Stimulated activated CD4-positive, alpha-beta T cell treated with anti-CD3 and anti-CD28 coated beads, Interleukin-15, amount 100 ng/mL, for 48 hours (primary cell): ENCODE measurements at places on chromosomes 16 and 17.

DNA sequence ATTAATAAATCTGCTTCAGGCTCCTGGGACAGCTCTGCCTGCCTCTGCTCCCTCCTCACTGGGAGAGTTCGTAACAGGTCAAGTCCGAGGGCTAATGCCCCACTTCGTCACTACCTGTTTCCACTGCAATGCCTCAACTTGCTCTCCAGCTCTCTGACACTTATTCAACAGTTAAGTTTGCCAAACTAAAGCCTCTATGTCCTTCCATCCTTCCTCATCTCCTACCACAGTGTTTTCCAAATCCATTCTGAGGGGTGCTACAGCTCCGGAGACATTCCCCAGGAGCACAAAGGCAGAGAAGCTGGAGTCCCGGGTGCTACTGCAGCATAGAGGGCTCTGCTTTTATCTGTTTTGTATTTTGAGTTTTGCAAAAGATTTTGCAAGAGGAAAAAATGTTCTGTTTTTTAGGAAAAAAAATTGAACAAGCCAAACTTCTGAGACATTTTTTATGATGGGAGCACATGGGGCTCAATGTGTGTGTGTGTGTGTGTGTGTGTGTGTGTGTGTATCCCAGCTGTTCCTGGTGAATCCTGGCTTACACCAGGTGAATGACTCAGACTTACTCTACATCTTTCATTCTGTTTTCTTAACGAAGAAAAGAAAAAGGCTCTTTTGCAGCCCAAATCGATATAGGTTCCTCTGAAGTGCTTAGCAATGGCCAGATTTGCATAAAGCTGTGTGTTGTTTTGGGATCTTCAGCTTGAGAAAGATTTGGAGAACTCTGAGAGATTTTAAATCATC is 46.1 kb upstream of the MYOCD start:
- DNase-seq: no peak

- no peak for DNase-seq
These were observed 47.2 kb upstream of the RASL10B start for GRCh38 chr17:35684055-35684802.

GRCh38 chr16:56938664-56939513 is 6.9 kb downstream of the HERPUD1 start:
- DNase-seq: peak; percentile 50

GRCh38 chr17:40316571-40317344 is 7.8 kb downstream of the RARA start:
- no peak for DNase-seq

GRCh38 chr17:48121923-48122664 is 14.5 kb downstream of the SNX11 start:
- DNase-seq: no peak

GRCh38 chr16:17944345-17944744 is 392.2 kb downstream of the NPIPA8 start:
- DNase-seq: no peak
